GM04504 (cell line): ENCODE measurements at places on chromosomes 2 and 18.

DNA sequence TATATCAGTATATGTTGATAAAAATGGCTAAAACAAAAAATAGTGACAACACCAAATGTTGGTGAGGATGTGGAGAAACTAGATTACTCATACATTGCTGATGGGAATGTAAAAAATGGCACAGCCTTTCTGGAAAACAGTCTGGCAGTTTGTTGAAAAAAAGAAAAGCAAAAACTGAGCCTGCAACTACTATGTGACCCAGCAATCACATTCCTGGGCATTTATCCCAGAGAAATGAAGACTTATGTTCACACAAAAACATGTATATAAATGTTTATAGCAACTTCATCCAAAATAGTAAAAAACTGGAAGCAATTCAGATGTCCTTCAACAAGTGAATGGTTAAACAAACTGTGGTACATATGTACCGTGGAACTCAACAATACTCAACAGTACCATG is 7.5 kb upstream of the KDSR start:
- no peak for DNase-seq

- DNase-seq, result peak; percentile 68
These were observed 85.2 kb downstream of the EML6 start for GRCh38 chr2:54808661-54809060.

- DNase-seq, result no peak
These were observed 40.5 kb downstream of the SPHKAP start for GRCh38 chr2:228140934-228141528.

- DNase-seq, result peak; percentile 33
These were observed 1.3 kb downstream of the ZNF521 start for GRCh38 chr18:25350489-25351251.

GRCh38 chr2:36770542-36771287 is 74.2 kb downstream of the VIT start:
- peak; percentile 19 for DNase-seq

DNA sequence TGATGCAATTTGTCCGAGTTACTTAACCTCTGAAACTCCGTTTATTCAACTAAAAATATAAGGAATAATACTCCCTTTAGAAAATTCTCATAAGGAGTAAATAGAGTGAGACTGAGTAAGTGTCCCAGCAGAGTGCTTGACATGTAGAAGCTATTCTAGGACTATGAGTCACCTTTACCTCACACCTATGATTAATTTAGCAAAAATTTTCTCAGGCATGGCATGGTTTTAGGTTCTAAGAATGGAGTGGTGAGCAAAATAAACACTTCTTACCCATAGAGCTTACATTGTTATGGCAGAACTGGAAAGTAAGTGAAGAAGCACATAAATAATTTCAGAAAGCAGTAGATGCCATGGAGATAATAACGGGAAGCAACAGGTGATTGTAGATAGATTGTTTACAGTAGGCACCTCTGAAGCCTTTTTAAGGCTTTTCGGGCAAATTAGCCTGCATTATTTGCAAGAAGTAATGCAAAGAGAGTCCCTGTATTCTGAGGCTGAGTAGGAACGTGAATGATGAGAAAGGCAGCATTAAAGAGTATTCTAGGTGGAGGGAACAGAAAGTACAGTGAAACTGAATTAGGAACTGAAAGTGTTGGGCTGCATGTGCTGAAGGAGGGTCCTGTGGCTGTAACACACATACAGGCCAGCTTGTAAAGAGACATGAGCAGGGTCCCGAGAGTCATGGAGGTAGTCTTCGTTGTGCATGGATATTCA is 209.2 kb downstream of the ZNF407 start:
- peak; percentile 28 for DNase-seq

- no peak for DNase-seq
These were observed 2.8 kb upstream of the NRP2 start for GRCh38 chr2:205679410-205680009.

GRCh38 chr2:207184768-207185167 is 19.0 kb upstream of the KLF7 start:
- no peak for DNase-seq

DNA sequence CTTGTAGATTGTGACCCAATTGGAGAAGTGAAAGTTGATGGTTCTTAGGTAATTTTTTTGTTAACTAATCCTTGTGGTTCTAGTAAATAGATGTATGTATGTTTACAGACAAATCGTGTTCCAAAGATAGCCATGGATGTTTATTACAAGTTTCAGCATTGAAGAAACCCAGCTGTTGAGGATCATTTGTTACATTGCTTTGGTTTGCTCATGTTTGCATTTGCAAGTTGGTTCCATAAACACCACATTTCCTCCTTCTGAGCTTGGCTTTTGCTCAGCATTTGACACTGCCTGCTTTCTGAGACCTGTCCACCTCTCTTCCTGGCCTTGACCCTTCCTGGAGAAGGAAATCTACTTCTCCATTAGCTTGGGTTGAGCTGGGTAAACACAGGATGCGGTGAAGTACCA is 1.8 kb upstream of the CCDC68 start:
- no peak for DNase-seq

DNA sequence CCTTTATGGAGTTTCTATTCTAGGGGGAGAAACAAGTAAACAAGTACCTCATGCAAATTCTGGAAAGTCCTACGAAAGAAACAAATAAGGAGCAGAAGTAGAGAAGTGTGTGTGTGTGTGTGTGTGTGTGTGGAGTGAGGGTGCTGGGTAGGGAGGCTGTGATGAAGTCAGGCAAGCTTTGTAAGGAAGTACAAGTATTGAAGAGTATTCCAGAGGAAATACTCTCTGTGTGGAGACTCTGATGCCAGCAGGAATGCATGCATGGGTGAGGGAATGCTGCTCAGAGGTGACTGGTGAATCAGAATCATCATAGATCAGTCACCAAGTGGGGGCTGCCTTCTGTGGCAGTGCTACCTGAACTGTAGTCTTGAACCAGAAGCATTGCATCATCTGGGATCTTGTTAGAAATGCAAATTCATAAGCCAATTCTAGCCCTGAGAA is 34.5 kb downstream of the SLC4A3 start:
- no peak for DNase-seq

GRCh38 chr2:217797165-217797564 is 205.6 kb downstream of the TNS1 start:
- no peak for DNase-seq

DNA sequence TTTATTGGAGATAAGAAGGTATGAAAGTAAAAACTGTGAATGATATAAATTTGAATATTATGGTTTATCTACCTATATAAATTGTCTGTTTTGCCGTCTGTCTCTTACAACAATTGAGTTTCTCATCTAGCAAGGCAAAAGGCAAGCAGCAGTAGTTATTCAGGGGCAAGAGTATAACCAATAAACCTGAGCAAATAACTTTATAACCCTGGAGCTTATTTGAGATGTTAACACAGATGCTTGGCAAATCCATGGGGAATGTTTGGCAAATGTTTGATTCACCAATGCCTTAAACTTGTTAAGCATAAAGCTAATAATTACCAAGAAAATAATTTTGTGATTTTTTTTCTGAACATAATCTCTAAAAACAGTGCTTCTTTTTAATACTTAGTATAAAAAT is 9.9 kb upstream of the EPHA4 start:
- no peak for DNase-seq

DNA sequence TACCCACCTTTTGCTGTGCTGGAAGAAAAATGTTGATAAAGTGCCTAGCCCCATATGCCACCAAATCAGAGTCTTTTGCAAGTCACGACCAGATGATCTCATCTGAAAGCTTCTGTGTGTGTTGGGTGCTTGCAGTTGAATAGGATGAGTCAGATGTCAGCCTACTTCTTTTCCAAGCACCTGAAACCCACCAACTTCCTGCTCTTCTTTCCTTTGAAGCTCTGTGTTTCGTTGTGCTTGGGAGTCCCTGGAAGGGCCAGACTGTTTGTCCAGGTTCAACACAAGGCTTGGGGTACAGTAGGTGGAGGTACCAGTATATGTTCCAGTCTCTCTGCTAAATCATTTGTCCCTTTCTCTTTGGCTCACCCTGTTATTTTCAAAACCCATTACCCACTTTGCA is 36.8 kb upstream of the LCLAT1 start:
- DNase-seq, result no peak

DNA sequence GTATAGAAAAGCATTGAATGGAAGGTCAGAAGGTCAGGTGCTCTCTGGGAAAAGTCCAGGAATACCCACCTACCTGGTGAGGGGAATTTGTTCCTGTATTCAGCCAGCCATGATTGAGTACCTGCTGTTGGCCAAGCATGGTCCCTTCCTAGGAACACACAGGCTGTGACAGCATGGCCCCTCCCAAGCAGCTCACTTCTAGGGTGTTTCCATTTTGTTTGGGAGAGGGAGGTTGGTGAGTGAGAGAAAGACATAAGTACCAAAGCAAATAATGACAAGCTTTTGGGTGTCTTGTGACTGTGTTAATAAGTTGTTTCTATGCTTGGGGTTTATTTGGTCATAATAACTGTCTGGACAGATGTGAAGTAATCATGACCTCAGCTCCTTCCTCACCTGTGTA is 46.3 kb downstream of the CABLES1 start:
- no peak for DNase-seq

GRCh38 chr2:226440127-226440918 is 359.3 kb downstream of the IRS1 start:
- DNase-seq, result peak; percentile 44

- DNase-seq, result no peak
These were observed 140.8 kb downstream of the DDX1 start for GRCh38 chr2:15732341-15733077.

- DNase-seq, result no peak
These were observed 106.7 kb upstream of the ASB18 start for GRCh38 chr2:236370847-236371409.

GRCh38 chr18:43061816-43062215 is 53.7 kb downstream of the RIT2 start:
- DNase-seq, result no peak

GRCh38 chr18:35397976-35398375 is 20.8 kb upstream of the ZNF396 start:
- DNase-seq, result no peak

- DNase-seq, result no peak
These were observed 184.5 kb upstream of the CNTNAP5 start for GRCh38 chr2:123840574-123840973.

DNA sequence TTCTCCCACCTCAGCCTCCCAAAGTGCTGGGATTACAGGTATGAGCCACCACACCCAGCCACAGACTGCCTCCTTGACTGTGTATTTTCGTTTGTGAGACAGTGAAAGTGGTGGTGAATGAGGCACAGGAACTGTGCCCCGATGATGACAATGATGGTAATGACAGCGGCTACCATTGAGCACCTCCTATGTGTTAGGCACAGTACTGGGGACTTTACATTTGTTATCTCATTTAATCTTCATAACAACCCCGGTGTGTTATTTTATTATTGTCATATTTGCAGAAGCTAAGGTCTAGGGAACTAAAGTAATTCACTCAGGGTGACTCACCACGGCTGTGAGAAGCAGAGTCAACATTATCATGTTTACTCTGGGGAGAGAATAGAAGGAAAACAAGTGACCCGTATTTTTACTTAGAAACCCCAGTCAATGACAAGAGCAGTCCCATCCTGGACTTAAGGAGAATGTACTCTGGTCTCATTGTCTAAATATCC is 77.6 kb upstream of the ALPP start:
- DNase-seq, result no peak

GRCh38 chr2:28981016-28981441 is at the start of gene TOGARAM2:
Gene TOGARAM2, plus strand, starts transcription at chr2:28981298. Its CDS starts 13,537 bp downstream, at chr2:28994835.
- DNase-seq, result no peak

- DNase-seq, result no peak
These were observed 54.2 kb upstream of the FZD5 start for GRCh38 chr2:207823865-207824264.

DNA sequence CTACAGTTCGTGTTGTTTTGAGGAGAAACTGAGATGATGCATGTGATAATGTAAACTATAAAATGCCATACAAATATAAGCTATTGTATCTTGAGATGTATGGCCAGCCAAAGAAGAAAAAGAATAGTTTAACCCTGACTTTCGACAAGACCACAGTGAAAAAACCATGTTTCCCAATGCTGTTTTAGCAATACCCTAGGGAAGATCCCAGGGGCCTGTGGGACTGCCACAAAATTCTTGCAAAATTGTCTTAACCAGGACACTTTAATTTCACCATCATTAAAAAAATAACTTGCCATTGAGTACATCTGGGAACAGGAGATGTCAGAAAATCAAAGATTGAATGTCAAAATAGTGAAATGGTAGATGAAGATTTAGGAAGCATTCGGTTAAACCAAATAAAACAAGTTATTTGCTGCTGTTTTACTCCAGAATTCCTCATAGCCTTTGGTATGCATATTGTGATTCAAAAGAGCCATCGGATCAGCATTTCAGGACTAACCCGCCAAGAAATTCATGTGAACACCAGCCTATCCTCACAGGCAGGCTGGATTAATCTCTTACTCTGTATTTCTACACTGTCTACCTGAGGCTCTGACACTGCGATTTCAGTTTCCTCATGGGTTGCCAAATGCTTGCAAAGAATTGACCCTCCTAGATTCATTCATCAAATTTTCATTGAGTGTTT is 49.0 kb upstream of the SP3 start:
- DNase-seq, result no peak

- no peak for DNase-seq
These were observed 40.2 kb upstream of the BMPR2 start for GRCh38 chr2:202335791-202336467.

- DNase-seq, result no peak
These were observed 803.2 kb upstream of the POU3F3 start for GRCh38 chr2:104050656-104051242.

DNA sequence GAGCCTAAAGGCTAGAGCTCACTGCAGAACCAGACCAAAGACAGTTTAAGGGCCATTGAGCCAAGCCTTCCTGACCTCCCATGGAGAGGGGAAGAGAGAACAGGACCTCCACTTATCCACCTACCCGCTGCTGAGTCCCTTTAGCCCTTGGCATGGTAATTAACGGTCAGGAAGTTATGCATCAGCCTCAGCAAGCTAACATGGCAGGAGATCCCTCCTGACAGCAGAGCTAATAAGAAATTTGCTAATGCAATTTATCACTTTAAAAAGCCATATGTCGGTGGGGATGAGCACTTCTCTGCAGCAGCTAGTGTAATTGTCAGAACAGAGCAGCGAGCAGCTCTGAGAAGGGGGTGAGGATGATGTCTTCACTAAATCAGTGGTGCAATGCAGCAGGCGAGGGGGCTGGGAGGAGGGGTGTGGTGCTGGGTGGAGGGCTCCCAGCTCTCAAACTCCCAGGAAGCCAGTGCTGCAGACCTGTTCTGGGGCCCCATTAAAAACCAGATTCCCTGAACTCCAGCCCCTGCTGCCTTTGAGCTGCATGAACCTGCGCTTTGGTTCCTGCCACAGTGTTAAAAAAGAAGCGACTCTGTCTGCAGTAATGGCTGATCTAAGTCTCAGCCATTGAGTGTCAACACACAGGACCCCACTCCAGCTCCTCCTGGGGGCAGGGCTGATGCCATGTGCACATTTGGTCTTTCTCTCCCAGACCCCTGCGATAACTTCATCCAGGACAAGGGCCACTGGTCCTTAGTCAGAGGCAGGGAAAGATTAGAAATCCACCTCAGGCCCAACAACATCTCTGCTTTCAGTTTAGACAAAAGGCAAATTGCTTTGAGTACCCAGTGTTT is 84.2 kb upstream of the STPG4 start:
- DNase-seq, result no peak

- no peak for DNase-seq
These were observed 371.4 kb upstream of the ATP5MC3 start for GRCh38 chr2:175552902-175553301.

GRCh38 chr18:42024131-42024530 is 69.1 kb downstream of the PIK3C3 start:
- no peak for DNase-seq
